ENCODE measurements at places on chromosomes 5 and 9.

GRCh38 chr5:142661143-142661542 lies 24.7 kb downstream of the FGF1 start:
- no peak for DNase-seq

DNA sequence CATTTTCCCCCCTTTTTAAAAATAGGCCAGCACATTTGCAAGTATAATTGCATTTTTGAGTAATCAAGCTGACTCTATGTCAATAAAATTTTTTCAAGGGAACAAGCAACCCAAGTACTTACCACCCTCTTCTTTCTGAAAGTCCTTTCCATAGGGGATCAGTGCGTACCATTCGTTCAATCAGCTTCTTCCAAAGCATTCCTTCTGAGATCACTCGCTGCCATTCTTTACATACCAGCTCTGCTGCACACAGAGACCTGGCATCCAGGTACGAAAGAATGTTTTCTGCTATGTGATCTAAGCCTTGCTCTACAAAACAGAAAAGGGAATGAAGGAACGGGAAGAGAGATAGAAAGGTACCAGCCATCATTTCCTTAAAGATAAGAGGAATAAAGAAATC lies 106.6 kb downstream of the FBXW11 start:
- DNase-seq: no peak

- DNase-seq: no peak
Measured at GRCh38 chr5:176578391-176578808, 29.3 kb downstream of the CDHR2 start.

- no peak for DNase-seq
Measured at GRCh38 chr9:92064711-92065110, 50.5 kb downstream of the SPTLC1 start.

- DNase-seq: no peak
Measured at GRCh38 chr9:134502809-134503211, 138.8 kb upstream of the COL5A1 start.

GRCh38 chr5:139271201-139272027 lies 22.1 kb upstream of the MATR3 start:
- DNase-seq: no peak

DNA sequence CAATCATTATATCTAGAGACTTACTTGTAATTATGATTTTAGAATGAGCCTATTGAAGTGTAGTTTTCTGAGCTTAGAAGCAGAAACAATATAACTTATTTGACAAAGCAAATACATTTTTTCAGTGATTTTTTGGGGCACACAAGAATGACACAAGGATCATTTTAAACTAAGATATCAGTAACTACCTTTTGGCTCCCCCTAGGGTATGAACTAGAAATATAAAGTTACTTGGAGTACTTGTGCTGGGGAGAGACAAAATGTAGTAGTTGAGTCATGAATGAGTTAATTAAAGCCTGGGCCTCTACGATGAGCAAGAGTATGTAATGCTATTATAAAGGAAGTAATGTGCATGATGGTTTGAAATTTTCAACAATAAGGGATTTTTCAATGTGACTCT lies 1244.1 kb upstream of the ACO1 start:
- no peak for DNase-seq

DNA sequence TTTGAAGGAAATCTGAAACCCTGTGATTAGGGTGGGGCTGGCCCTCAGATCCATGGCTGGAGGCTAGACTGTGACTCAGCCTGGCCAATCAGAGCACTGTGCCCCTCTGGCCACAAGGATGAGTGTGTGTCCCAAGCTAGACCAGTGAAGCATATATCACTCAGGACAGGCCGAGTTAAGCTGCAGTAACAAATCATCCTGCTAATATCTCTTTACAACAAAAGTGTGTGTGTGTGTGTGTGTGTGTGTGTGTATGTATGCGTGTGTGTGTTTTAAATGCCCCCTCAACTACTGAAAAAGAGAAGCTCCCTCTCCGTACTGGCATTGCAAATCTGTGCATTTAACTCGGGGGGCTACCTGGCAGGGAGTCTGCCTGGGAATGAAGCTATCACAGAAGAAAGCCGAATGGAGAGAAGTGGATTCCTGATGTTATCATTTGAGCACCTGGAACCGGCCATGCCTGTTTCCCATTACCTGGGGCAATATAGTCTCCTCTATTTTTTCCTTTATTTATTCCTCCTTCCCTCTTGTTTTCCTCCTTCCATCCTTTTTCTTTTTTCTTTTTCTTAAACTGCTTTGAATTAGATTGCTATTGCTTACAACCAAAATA lies 25.6 kb downstream of the STC2 start:
- no peak for DNase-seq

- DNase-seq: no peak
Measured at GRCh38 chr9:129491487-129491855, 129.4 kb downstream of the C9orf50 start.

DNA sequence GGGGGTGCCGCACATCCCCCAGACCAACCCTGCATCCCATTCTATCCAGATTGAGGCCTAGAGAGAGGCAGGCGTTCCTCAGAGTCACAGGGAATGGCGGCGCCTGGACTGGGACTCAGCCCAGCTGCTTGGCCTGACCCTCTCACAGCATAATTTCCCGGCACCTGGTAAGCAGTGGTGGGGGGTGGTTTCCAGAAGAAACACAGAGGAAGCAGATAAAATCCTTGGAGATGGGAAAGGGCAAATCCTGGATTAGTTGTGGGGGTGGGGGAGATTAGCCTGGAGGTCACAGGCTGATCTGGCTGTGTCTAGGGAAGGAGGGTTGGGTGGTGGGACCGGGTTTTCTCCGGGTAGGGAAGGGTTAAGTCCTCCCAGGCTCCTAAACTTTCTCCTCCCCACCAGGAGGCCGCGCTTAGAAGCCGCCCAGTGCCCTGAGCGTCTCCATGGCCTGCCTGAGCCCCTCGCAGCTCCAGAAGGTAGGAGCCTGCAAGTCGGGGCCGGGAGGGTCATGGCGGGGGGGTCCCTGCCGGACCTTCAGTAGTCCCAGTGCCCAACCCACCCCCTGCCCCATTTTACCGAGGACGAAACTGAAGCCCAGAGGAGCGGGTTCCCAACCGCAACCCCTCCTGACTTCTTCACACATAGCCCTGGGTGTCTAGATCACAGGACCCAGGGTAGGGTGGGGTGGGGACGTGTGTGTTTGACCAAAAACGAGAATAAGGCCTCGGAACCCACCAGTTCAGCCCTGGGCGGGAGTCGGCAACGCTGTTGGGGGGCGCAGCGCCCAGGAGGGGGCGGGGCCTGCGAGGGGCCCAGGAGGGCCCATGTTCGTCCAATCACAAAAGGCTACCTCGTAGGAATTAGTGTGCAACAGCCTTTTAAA lies 1.3 kb downstream of the PHYHD1 start:
- DNase-seq: no peak

DNA sequence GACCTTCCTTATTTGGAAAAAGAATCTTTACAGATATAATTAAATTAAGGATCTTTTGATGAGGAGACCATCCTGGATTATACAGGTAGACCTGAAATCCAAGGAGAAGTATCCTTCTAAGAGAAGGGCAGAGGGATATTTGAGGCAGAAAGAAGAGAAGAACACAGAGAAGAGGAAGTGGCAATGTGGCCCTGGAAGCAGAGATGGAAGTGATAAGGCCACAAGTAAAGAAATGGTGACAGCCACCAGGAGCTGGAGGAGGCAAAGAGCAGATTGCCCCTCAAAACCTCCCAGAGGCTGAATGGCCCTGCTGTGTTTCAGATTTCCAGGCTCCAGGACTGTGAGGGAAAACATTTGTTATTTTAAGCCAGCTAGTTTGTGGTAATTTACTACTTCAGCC lies 93.0 kb upstream of the ANKRD55 start:
- no peak for DNase-seq

- DNase-seq: no peak
Measured at GRCh38 chr9:103296189-103296588, 301.1 kb downstream of the CYLC2 start.

DNA sequence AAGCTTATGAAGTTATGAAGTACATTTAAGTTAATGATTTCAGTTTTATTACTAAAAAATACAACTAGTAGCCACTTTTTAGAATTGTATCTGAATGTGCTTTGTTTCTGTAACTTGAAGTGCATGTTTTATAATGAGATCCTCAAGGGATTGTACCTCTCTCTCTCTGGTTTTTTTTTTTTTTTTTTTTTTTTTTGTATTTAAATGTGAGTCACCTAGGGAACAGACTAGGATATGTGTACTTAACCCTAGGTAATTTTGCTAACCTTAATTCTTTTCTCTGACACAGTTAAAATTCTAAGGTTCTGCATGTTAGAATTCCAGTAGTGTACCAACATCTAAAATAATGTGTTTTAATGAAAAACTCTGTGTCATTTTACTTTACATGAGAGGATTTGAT lies 59.5 kb downstream of the CDC42SE2 start:
- DNase-seq: no peak

DNA sequence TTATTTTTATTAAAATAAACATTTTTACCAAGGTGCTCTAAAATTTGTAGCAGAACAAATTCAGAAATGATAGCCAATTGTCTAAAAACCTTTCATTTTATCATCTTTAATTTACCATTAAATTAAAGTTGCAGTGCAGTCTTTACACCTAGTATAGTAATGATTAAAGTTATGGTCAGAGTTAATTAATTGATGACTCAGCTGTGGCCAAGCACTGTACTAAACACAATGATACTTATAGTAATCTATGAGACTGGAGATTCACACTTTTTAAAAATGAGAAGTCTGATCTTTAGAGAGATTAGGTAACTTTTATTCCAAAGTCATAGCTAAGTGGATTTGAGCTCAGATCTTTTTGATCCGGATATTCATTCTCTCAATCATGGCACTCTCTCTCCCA lies 621.1 kb upstream of the MEF2C start:
- no peak for DNase-seq

DNA sequence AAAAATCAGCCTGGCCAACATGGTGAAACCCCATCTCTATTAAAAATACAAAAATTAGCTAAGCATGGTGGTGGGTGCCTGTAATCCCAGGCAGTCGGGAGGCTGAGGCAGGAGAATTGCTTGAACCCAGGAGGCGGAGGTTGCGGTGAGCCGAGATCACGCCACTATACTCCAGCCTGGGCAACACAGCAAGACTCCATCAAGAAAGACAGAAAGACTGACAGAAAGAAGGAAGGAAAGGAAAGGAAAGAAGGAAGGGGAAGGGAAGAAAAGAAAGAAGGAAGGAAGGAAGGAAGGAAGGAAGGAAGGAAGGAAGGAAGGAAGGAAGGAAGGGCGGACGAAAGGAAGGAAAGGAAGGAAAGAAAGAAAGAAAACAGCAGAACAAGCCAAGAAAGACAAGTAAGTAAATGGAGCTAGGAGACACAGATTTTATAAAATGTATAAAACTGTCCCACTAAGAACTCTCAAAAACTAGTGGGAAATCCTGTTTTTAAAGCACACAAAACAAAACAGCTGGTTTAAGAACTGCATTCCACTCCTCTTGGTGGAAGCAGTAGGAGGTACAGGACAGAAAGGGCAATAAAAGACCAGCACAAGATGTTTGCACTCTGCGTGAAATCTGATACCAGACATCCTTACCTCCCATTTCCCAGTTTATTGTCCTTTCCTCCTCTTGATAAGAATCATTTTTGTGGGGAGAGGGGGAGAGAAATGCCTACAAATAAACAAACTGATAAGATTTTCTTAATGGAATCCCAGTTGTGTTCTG lies 46.7 kb downstream of the MYO10 start:
- DNase-seq: no peak

GRCh38 chr5:152089644-152090043 lies 165.0 kb upstream of the GLRA1 start:
- no peak for DNase-seq

DNA sequence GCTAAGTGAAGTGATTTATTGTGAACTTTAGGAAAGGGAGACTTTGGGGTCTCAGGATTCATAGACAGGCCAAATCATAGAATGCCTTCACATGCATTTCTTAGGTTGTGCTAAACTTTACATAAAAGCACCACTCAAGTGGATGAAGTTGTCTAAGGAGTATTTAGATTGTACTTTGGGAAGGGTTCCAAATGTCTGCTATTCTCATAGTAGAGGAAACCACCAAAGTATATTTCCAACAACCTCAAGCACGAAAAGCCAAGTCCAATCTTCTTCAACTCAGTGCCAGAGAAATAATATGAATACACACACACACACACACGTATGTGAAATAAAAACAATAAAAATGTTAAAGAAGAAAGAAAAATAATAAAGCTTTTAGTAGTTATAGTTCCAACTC lies 41.8 kb downstream of the ENC1 start:
- no peak for DNase-seq

DNA sequence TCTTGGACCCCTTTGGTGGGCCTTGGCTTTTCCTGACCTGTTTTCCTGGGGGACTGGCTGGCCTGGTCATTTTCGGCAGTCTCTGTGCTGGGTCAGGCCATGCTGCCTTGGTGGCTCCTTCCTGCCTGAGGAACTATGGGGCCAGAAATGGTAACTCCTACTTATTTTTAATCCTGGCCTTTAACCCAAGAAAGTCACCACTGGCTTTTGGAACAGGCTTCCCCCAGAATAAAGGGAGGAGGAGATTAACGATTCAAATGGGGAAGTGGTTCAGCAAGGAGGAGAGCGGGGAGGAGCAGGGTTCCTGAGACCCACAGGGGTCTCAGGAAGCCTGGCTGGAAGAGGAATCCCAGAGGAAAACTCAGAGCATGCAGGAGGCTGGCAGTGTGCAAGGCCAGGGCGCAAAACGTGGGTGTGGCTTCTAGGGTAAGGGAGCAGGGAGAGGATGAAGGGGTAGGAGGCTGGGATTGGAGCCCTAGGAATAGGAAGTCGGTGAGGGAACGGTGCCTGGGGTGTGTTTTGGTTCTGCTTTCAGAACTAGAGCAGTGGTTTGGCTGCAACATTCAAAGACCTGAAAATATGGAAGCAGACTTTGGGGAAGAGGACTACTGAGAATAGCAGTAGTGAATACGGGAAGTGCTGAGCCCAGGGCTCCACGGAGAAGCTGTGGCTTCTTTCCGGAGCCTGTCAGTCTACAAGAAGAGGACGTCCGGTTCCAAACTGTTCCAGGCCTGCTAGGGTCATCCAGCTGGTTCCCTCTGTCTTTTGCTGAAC lies 271.1 kb upstream of the KLF4 start:
- DNase-seq: no peak

DNA sequence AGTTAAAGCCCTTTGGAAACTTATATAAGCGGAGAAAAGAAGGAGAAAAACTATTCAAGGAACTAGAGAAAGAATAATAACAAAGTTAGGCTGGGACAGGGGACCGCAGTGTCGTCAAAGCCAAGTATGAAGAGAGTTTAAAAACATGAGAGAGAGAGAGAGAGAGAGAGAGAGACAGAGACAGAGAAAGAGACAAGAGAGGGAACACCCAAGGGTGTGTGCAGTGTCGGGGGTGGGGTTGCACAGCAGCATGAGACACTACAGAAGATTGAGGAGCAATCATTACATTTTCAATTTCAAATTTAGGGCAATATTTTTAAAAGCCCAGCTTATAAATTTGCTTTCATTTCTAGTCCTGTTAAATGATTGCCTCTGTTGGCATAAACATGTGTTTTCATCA lies 74.3 kb downstream of the NNT start:
- DNase-seq: no peak

GRCh38 chr5:58886315-58887207 lies 303.7 kb downstream of the RAB3C start:
- DNase-seq: peak; percentile 49

All from stimulated activated CD4-positive, alpha-beta T cell treated with anti-CD3 and anti-CD28 coated beads, Interleukin-4, amount 100 ng/mL, for 48 hours (primary cell).